ENCODE measurements at places on chromosomes 1 and 21.

- no peak for DNase-seq
Measured at GRCh38 chr1:8004803-8005573, 21.1 kb downstream of the ERRFI1 start.

DNA sequence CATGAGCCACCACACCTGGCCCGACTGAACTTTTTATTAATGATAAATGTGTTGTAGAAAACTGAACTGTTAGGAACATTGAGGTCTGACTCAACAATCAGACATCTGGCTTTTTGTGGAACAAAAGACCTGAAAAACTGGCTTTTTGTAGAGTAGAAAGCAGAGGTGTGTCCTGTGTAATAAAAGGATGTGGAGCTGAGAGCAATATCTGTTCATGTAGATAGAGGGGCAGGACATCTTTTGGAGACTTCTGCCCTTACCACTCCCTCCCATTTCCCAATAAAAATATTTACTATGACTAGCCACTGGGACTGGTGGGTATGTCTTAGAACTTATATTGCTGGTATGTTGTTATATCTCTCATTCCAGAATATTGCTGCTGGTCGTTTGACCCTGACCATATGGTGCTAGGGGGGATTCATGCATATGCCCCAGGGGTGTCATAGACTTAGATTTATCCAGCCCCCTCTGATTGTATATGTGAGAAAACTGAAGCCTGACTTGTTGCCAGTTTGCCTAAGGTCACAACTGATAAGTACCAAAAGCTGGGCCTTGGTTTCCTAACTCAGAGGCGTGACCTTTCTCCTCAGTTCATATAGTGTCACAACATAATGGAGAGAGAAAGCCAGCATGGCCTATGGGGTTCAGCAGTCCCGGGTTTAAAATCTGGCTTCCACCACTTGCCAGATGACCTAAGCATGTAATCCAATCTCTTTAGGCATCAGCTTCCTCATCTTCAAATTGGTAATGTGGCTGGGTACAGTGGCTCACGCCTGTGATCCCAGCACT is 33.5 kb upstream of the PIGV start:
- no peak for DNase-seq

GRCh38 chr1:180141381-180141934 is 13.2 kb upstream of the QSOX1 start:
- DNase-seq: no peak

- no peak for DNase-seq
Measured at GRCh38 chr21:46124926-46125845, 27.3 kb downstream of the COL6A2 start.

DNA sequence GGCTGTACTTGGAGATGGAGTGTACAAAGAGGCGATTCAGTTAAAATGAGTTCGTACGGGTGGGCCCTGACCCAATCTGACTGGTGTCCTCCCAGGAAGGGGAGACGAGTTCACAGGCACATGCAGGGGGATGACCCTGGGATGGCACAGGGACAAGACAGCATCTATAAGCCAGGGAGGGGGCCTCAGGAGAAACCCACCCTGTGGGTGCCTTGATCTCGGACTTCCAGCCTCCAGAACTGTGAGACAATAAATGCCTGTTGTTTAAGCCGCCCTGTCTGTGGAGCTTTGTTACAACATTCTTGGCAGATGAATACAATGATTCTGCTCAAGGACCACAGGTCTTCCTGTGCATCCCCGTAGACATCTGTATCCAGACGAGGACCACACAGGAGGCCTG is 14.6 kb upstream of the CLDN14 start:
- DNase-seq: no peak

GRCh38 chr1:2609319-2610035 is 22.9 kb downstream of the PRXL2B start:
- DNase-seq: no peak

- no peak for DNase-seq
Measured at GRCh38 chr1:230827801-230828200, 40.5 kb downstream of the C1orf198 start.
